ENCODE measurements at places on chromosomes 12 and 14. TPM values are rescaled to one million over a fixed set of nuclear protein-coding genes. Genes with fewer than 3 reads are reported as not detected.

DNA sequence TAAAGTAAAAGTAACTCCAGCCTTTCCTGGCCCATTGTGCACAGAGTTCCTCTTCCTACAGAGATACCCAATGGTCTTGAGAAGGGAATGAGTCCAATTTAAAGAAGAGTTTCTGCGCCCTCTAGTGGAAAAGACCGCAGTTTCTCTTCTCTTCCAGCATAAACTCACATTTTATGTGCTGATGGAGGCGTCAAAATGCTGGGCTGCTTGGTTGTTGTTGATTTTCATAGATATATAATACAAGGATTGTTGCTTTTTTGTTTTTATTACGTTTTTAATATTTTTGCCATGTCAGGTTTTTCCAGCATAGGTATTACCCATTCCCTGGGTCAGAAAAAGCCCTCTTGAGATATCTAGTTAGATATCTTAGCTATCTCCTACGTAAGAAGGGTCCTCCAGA is 356.9 kb upstream of the STXBP6 start:
- peak; percentile 13 for DNase-seq

GRCh38 chr14:100073576-100074430 is 8.6 kb downstream of the EVL start:
- no peak for DNase-seq

DNA sequence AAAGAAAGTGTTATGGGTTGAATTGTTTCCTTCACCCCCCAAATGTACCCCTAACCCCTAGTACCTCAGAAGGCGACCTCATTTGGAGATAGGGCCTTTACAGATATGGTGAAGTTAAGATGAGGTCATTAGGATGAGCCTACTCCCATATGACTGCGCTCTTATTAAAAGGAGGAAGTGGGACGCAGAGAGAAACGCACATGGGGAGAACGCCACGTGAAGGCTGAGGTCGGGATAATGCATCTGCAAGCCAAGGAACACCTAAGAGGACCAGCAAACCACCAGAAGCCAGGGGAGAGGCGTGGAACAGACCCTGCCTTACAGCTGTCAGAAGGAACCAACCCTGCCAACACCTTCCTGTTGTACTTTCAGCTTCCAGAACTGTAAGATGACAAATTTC is 1.7 kb upstream of the NRIP2 start:
- no peak for DNase-seq

GRCh38 chr12:33795536-33795935 is 226.8 kb upstream of the ALG10 start:
- DNase-seq, result no peak

TSPAN19 gene
- not detected for total RNA-seq

DNA sequence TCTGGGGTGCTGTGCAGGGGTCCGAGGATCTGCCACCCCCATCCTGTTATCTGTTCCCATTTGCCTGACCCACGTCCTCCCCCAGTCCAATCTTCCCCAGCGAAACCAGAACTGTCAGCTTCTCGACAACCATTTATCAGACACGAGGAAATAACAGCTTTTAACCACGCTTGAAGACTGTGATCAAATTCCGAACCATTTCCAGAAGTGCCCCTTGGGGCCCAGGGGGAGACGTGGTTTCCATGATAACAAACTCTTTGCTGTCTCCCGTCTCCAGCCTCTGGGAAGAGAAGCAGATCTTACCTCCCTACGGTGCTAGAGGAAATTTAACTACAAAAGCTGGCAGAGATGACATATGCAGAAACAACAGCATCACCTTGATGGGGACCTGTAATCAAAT is 35.1 kb upstream of the SRRM4 start:
- no peak for DNase-seq

DNA sequence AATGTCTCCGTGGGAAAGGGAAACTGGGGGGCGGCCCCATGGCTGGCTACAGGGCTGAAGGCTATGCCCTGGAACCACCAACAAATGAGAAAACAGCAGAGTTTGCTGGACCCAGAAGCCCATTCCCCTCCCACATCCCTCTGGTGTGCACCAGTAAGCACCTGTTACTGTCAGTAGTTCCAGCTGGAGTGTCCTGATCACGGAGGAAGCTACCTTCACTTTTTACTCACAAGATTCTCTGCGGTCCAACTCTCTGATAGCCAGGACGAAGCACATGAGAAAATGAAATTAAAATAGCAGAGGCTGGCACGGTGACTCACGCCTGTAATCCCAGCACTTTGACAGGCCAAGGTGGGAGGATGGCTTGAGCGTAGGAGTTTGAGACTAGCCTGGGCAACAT is 22.7 kb upstream of the MEG3 start:
- DNase-seq, result no peak

DNA sequence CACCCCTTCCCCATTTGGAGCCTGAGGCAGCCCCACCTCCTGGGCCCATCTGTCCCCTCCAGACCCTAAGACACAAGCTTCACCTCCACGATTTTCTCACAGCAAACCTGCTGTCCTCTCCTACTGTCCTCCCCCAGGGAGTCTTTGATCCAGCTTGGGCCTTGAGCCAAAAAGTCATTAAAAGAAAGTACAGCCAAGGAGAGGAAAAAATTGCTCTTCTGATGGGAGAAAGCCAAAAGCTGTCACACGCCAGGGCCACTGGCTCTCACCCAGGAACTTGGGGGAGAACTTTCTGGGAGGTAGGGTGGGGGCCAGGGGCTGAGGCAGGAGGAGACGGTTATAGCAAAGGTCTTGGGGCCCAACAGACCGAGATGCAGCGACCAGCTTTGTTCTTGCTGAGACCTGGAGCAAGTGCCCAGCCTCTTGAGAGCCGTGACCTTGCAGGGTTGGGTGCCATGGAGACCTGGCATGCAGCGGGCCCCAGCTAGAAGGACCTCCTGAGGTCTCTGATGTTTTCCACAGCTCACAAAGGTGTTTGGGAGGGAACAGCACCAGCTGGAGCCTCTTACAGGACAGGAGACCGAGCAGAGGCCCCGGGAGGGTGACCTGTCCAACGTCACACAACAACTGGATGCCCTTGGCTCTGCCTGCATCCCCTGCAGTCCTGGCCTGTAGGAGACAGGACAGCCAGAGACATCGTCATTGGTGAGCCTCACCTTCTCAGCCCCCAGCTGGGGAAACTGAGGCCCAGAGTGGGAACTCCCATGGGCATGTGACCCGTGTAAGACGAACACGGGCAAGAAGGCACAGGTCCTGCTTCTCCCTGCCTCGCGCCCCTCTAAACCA is 124.5 kb downstream of the CALM1 start:
- DNase-seq, result peak; percentile 26

DNA sequence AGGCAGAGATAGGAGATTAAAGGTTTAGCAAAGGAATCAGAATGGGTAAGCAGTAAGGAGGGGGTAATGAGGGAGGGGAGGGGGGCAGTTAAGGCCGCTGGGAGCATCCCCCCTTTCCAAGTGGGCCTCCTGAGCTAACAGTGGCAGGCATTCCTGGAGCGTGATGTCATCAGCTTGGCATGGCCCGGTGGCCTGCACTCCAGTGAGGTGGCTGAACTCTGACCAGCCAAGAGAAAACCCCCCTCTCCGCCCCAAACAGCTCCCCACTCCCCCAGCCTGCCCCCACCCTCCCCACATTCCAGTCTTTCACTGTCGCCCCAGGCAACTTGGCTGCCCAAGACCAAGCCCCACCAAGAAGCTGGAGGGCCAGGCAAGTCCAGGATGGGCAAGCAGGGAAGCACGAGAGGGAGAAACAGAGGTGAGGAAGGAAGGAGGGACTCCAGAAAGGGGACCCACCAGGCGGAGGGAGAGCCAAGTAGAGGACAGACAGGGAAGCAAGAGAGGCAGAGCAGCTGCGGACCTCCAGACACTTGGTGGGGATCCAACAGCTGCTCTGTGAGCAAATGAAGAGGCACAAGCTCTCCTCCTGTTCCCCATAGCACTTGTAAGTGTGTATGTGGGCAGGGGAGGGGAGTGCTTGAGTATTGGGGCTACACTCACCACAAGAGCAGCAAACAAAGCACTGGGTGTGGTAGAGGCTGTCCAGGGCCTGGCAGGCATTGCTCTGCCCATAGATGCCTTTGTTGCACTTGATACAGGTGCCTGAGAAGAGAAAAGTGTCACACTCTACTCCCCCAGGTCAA is 4.5 kb downstream of the AJUBA start:
- DNase-seq, result peak; percentile 88

DNA sequence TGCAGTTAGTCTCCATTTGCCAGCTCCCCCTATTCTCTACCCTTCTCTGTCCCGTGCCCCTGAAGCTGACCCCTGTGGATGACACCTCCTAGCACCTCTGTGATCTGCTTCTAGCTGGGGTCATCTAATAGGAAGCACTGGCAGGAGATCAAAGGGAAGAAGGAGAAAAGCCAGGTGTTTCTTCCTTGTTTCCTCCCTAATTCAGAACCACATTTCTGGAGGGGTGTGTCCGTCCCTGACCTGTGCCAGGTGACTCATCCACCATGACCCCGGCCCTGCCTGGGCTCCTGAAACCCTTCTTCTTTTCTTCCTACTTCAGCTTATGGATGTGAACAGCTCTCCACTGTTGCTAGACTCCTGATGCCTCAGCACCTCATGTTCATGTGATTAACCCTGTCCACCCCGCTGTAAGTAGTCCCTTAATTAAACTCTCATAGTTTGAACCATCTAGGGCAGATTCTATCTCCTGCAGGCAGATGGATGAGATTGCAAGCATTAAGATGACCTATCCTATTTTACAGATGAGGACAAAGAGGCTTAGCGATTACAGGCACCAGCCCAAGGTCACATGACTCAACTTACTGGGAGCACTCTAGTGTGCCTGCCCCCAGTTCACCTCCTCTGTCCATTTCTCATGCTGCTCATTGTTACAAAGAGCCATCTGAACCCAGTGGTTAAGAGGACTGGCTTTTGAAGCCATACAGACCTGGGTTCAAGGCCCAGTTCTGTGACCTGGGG is 770.5 kb downstream of the MED13L start:
- no peak for DNase-seq

DNA sequence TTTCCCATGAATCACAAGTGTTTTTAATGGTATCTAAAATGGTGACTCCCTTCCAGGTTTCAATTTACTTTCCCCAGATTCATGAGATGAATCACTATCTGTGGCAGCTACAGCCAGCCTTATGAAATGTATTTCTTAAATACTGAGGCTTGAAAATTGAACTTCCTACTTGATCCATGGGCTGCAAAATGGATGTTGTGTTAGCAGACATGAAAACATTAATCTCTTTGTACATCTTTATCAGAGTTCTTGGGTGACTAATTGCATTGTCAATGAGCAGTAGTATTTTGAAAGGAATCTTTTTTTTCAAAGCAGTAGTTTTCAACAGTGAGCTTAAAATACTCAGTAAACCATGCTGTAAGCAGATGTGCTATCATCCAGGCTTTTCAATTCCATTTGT is 250.8 kb downstream of the SLC6A15 start:
- DNase-seq, result peak; percentile 3

GRCh38 chr14:54000341-54000811 is 43.8 kb upstream of the BMP4 start:
- DNase-seq, result peak; percentile 28

DNA sequence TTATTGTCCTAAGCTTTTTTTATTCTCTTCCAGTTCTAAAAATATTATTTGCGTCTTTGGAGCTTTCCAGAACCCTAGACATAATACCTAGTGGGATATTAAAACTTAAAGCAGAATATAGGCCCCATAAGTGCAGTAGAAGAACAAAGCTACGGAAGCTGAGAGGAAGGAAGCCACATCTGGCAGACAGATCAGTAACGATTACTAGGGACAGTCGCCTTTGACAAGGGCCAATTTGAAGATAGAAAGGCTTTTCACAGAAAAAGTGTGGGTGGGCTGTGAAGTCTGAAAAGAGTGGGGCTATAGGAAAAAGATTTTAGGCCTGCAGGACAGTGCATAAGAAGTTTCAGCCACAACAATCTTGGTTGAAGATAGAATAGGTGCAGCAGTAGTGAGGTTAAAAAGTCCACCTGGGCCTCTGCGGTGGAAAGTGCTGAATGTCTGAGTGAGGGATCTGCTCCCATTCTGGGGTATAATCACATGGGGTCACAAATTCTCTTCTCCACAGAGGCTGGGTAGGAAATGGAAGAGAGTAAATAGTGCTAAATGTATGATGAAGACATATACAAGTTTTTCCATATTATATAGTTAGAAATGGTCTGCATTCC is 114.5 kb downstream of the CMAS start:
- DNase-seq, result no peak

GRCh38 chr14:58077621-58078020 is 74.4 kb downstream of the ARMH4 start:
- DNase-seq, result peak; percentile 19

TMCC3 gene
- 1.6 TPM for total RNA-seq

DNA sequence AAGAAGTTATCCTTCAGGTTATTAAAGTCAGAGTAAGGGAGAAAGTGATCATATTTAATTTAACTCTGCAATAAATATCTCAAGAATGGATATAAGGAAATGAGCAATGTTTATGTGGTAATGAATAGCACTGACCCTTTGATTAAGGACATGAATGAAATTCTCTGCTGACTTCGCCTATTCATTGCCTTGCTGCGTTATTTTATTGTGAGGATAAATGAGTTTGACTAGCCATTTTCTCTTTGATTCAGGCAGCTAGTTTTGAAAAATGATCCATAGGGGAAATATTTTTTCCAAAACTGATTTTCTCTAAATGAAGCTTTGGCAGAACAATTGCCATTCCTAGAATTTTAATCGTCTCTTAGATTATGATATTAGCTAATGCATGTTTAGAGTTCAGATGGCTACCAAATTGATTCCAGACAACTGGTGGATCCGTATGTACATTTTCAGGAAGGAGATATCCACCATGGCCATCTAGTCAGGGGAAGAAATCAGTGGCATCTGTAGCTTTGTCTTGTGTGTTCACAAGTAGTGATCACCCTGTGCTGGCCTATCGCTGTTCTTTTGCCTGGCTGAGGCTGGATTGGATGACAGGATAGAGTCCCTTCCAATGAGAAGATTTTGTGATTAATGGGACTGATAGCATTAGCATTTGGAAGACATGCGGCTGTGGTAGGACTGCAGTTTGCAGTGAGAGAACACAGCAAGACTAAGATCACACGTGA is 302.3 kb upstream of the RGS6 start:
- DNase-seq, result no peak

DNA sequence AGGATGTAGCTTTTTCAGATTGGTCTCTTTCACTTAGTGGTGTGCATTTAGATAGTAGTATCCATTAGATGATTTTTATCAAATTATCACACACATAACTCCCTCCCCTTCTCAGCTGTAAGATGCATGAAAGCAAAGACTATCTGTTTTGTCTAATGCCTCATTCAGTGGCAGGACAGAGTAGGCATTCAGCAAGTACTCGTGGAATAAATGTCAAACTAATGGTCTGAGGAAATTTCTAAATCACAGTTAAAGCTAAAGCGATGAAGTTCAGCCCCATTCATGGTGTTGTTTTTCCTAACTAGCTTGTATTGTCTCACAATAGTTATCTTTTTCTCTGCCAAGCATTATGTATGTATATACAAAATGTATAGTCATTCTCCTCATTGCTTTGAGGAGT is 16.1 kb downstream of the CCNK start:
- no peak for DNase-seq

GPRC5D gene
- not detected for total RNA-seq

- peak; percentile 83 for DNase-seq
Measured at GRCh38 chr12:88580051-88580871, at the start of gene KITLG. KITLG (minus strand) TSS chr12:88580471; CDS start chr12:88580278, 193 bp downstream.

AVPR1A gene
- not detected for total RNA-seq

- DNase-seq, result no peak
Measured at GRCh38 chr12:27025116-27025515, 2.8 kb downstream of the MED21 start.

SLC15A5 gene
- total RNA-seq, result not detected
